ENCODE measurements at places on chromosomes 1 and 21.

- no peak for DNase-seq
Measured at GRCh38 chr1:238624776-238625175, 734.1 kb upstream of the ZP4 start.

GRCh38 chr1:207818971-207819451 is 67.2 kb downstream of the CD46 start:
- no peak for DNase-seq

DNA sequence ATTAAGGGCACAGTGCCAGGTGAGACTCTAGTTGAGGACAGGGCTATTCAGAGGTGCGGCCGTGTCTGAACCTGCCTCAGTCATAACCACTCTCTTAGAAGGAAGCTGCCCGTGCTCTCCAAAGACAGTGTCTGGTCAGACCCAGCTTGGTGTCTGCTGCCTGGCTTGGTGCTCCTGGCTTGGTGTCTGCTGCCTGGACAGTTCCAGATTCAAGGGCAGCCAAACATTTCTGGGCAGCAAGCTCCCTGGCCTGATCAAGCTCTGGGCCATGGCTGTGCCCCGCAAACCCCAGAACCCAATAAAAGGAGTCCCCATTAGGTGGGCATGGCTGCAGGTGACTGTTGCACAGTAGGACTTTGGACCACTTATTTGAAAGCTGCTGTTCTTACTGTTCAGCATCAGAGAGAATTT is 27.7 kb downstream of the NEK2 start:
- DNase-seq = no peak

- DNase-seq = no peak
Measured at GRCh38 chr1:231408528-231409094, 13.5 kb downstream of the EGLN1 start.

DNA sequence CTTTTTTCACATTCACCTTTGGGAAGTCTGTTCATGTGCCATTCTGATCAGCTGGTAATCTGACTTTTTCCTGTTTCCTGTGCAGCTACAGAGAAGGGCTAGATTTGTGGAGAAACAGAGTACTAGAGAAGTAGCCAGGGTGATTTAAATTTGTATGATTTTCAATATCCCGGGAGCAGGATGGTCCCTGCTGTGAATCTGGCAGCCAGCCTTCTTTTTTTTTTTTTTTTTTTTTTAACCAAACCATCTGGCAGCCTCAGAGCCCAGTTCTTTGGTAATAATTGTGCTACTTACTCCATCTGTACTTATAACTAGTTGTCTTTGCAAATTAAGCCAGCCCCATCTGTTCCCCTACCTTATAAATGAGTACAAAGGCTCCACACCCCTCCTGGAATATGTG is 248.6 kb upstream of the DEPDC1 start:
- no peak for DNase-seq

GRCh38 chr1:226949401-226949800 is 9.3 kb downstream of the COQ8A start:
- no peak for DNase-seq

- DNase-seq = peak; percentile 47
Measured at GRCh38 chr1:24111996-24112779, at the start of gene MYOM3. TSS of gene MYOM3 (minus strand) at chr1:24112135. CDS start at chr1:24108636, 3,499 bp downstream.

DNA sequence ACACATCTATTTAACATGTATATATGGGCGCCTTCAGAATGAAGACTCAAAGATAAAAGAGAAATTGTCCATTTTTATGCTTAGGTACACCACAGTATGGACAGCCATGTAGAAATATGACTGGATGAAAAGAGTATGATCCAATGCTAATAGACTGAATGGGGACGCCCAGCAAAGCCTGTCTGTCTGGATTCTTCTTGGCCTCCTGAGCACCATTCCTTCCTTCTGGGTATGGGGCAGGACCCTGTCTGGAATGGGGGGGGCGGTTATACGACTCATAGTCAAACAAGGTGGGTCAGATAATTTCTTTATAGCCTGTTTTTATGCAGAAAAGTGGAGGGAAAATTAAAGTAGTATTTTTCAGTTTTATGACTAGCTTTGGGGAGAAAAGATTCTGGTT is 81.2 kb upstream of the ABCD3 start:
- DNase-seq = no peak

DNA sequence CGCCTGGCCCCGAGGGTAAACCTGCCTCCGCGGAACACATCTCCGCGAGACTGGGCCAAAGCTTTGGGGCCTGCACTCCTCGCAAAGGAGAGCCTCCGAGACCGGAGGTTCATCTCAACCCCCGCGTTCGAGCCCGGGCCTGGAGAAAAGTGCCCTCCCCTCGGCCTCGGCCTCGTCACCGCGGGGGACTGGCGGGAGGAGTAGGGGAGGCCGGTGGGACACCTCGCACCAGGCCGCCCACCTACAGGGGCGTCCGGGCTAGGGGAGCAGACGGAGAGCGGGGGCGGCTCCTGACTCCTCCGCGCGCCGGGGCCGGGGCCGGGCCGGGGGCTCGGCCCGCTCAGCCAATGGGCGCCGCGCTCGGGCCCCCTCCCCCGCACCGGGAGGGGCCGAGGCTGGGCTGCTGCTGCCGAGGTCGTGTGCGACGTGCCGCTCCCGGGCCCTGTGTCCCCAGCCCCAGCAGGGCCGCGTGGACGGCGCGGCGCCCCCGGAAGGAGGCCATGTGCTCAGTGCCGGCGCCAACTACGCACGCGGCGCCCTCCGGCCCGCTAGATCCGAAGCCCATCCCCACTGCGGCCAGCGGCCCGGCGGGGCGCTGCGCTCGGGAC is 684 bp downstream of the SLC2A1 start:
- peak; percentile 70 for DNase-seq

GRCh38 chr21:44370786-44371410 is 17.5 kb downstream of the TRPM2 start:
- DNase-seq = no peak

DNA sequence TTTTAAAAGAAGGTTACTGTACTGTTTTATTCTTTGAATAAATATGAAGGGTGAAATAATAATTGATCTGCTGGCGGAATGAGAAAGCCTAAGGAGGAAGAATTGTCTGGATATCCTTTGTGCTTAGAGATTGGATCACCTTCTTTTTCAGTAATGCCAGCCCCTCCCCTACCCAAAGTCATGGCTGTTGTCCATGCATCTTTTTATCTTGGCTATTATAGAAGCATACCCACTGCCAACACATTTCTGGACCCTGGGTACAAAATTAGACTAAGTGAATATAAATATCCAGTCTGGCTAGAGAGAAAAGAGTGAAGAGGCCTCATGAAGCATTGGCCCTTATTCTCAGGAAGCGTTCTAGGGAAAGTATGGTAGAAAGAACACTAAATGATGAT is 28.1 kb downstream of the AK4 start:
- no peak for DNase-seq

GRCh38 chr1:42680921-42681683 is 1.1 kb upstream of the YBX1 start:
- DNase-seq = peak; percentile 64

DNA sequence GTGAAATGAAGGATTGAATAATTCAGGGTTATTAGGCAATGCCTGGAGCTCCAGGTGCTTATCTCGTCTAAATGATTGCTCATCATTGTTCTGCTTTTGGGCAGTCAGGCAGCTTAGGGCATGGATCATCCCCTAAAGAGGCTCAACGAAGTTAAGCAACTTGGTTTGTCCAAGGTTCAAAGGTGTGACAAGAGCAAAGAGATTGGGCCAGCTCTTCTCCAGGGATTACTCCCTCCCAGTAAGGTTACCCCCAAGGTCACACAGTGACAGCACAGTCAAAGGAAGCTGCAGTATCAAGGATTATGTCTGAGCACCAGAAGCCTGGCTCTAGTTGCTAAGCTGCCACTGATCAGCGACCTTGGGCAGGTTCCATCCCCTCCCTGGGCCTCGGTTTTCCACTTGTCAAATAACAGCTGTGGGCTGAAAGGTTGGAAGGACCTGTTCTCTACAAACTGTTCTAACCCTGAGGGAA is 6.8 kb downstream of the ETNK2 start:
- DNase-seq = no peak

- DNase-seq = no peak
Measured at GRCh38 chr1:18142471-18142870, 34.9 kb downstream of the IGSF21 start.

GRCh38 chr21:14376854-14377253 is 6.1 kb downstream of the HSPA13 start:
- DNase-seq = no peak

GRCh38 chr1:91189096-91189495 is 167.3 kb upstream of the ZNF644 start:
- no peak for DNase-seq

GRCh38 chr1:158809256-158809655 is 21.9 kb upstream of the MNDA start:
- no peak for DNase-seq

DNA sequence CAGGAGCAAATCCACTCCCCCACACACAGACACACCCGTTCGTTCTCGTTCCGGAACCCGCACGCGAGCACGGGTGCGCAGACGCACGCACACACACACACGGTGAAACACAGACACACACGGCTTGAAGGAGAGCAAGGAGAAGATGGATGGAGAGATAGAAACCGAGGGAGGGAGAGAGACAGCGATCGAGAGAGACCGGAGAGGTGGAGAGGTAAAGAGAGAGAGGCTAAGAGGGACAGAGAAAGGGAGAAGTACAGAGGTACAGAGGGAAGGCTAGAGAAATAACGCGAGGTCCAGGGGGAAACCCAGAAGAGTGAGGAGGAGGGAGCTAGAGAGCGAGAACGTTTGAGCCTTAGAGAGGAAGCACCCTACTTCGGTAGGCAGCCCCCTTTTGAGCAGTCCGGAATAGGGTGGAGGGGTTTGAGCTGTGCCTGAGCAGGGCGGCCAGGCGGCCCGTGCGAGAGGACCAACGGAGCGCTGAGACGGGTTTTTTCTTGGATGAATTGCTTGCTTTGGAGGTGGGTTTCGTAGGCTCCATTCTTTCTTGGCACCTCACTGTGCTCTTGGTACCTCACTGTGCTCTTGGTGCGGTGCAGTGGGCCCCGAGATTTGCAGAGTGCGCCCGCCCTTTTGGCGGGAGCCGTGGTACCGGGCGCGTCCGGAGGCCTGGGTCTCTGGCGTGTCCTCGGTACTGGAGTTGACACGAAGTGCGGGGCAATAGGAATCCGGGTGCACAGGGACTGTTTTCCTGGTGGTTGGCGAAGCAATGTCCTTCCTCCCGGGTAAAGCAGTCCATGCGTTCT is 88.4 kb upstream of the RHOU start:
- peak; percentile 24 for DNase-seq

DNA sequence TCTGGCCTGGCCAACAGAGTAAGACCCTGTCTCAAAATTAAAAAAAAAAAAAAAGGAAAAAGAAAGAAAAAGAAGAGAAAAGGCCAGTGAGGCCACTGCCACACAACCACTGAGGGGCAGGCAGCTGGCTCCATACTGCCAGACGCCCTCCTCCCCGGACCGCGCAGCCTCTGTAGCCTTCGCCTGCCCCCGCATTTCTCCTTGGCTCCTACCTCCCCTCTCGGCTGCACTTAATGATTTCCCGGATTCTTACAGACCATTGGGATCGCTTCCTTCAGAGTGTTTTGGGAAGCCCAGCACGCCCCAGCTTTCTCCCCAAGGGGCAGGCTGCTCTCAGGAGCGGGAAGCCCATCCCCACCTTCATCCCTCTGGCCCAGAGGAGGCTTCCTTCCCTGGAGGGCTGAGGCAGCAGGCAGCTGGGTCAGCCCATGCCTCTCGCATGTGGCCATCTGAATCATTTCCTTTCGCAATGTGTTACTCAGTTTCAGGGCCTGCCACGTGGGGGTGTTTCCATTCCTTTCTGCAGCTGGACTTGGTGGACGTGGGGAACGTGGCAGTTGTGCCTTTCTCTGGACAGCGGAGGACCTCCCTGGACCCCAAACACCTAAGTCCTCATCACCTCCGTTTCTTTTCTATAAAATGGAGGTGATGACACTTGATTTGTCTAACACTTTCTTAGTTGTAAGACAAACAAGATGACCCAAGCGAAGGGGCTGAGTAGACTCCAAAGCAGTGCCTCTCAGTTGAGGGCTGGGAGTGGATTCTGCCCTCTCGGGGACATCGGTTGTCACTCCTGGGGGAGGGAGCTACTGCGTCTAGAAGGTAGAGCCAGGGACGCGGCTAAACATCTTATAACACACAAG is 2.3 kb downstream of the SLC2A5 start:
- DNase-seq = no peak

GRCh38 chr1:245091818-245092637 is 62.8 kb upstream of the KIF26B start:
- no peak for DNase-seq

GRCh38 chr1:173581383-173582079 is 21.3 kb downstream of the SLC9C2 start:
- DNase-seq = no peak

- no peak for DNase-seq
Measured at GRCh38 chr1:110229348-110230001, 19.4 kb downstream of the KCNC4 start.

GRCh38 chr1:234303231-234303630 is 70.0 kb upstream of the COA6 start:
- DNase-seq = no peak

- DNase-seq = no peak
Measured at GRCh38 chr1:82874041-82874440, 1073.3 kb downstream of the ADGRL2 start.

GRCh38 chr21:36185523-36185922 is 28.9 kb downstream of the DOP1B start:
- DNase-seq = no peak

DNA sequence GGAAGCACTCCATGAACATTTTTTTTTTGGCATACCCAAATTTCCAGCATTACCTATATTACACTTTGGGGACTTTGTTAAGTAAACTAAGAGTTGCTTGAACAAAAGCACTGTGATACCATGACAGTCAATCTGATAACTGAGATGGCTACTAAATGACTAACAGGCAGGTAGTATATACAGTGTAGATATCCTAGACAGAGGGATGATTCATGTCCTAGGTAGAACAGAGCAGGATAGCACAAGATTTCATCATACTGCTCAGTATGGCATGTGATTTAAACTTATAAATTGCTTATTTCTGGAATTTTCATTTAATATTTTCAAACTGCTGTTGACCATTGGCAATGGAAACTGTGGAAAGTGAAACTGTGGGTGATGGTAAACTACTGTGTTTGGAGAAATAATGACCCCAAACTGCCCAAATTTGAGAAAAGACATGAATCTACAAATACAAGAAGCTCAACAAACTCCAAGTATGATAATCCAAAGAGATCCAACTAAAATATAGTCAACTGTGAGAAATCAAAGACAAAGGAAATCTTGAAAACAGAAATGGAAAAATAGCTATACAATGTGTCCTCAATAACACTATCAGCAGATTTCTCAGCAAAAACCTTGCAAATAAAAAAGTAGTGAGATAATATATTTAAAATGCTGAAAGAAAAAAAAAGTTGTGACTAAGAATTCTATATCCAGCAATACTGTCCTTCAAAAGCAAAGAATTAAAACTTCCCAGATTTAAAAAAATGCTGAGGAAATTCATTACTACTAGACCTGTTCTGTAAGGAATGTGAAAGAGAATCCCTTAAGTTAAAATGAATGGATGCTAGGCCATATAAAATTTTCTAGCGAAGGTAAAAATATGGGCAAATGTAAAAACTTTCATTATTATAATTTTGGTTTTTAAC is 410.4 kb downstream of the DUSP10 start:
- no peak for DNase-seq

DNA sequence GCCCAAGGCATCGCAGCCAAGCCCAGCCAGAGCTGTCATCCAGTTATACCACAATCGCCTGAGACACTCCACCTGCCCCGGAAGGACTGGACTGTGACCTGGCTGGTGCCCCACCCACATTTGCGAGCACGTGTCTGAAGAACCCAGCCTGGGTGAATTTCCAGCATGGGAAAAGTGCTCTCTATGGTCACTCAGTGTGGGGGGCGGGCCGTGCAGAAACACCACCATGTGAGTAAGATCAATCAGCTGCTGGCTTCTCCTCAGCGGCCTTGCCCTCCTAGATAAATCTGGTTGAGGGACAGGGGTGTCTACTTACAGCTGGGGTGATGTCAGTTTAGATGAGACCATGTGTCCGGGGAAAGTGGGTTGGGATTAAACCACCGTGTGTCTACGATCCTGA is 44.8 kb downstream of the URB1 start:
- DNase-seq = no peak
